ENCODE measurements at places on chromosomes 4 and X.

GRCh38 chrX:42686296-42686695, 91.7 kb downstream of the PPP1R2C start:
- no peak for DNase-seq

- no peak for DNase-seq
Observed at GRCh38 chr4:187179086-187180058, 455.7 kb upstream of the FAT1 start.

DNA sequence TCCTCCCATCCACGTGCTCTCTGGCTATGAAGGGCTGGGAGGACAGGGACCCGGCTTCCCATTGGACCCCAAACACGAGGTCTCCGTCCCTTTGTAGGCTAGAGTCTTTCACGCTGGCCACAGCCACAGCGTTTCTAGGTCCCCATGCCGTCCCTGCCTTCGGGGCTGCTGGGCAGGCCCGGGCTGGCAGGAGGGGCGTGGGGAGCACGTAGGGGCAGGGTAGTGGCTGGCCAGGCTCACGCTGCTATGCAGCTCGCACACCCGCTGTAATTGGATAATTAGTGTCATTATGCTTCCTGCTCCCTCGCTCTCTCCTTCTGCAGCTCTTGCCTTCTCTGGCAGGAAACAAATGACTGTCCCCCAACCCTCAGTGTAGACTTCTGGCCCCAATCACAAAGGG, 9.8 kb downstream of the ATP2B3 start:
- no peak for DNase-seq

DNA sequence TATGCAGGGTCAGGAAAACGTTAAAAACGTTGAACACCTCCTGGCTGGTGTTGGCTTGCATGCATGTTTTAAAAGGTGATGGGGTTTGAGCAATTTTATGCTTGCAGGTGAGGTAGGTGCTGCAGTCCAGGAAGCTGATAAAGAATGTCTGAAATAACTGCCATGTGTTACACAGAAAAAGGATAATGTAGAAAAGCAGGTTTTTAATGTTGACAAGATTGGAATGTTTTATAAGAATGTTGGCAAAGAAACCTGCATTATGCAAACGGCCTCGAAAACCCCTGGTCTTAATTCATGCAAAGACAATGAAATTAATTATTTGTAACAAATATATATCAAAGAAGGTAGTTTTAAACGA, 723.7 kb upstream of the AGA start:
- no peak for DNase-seq

DNA sequence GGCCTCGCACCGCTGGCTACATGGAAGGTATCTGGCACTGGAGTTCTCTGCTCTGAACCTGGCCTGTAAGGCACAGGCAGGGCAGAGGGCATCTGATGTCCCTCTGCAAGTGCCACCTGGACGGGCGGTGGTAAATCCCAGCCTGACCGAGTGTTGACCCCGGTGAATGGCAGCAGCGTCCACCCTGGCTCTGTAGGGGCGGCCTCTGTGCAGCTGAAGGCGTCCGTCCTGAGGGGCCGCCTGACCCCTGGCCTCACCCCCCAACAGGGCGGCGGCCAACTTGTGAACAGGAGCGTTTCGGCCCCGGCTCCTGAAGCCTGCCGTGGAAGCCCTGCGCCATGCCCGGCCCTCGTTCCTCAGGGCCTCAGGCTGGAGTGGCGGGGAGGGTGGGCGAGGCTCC, 51.4 kb downstream of the CPZ start:
- DNase-seq, result no peak

DNA sequence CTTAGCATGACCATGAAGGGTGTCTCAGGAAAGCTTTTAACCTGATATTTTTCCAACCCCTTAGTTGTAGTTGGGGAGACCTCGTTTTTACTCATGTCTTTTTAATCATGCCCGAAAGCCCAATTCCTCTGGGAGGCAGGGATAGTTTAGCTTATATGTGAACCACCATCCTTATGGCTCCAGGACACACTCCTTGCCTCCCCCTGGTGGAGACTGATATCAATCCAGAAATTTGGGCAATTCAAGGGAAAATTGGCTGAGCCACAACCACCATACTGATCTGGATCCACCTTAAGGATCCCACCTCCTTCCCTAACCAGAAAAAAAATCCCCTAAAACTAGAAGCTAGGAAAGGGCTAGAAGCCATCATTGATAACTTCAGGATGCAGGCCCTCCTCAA, 13.4 kb upstream of the COL25A1 start:
- DNase-seq, result no peak

GRCh38 chrX:9627922-9628321, 137.7 kb downstream of the GPR143 start:
- DNase-seq, result no peak

- DNase-seq, result no peak
Observed at GRCh38 chrX:136896121-136896914, 15.8 kb upstream of the RBMX start.

GRCh38 chrX:19836337-19836736, 51.1 kb downstream of the SH3KBP1 start:
- DNase-seq, result no peak

GRCh38 chr4:112143781-112144180, 1.5 kb upstream of the FAM241A start:
- no peak for DNase-seq

DNA sequence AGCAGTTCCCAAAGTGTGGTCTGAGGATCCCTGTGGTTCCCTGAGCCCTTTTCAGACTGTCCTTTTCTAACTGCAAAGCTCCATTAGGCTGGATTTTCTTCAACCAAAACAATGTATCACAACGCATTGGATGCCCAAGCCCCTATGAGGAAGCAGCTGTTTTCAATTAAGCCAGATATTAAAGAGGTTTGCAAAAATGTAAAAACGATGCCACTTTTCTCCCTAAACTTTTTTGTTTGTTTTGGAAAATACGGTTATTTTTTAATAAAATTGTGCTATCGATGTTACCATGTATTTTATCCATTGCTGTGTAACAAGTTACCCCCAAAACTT, 170.4 kb upstream of the BCOR start:
- no peak for DNase-seq

DNA sequence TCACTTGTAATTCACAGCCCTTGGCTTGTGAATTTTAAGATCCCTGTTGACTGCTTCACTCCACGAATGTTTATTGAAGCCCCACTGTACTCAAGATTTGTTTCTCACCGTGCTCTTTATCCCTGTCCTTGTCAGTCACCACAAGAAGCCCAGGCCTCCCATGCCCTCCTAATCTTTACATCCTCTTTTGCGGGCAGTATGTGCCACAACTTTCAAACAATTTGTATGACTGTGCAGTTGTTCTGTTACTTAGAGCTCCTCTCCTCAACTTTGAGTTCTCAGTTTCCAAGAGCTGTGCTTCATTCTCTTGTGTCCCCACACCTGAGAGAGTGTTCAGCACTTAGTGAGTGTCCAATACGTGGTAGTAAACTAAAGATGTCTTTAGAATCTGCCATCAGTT, 467.7 kb downstream of the NKX6-1 start:
- no peak for DNase-seq

DNA sequence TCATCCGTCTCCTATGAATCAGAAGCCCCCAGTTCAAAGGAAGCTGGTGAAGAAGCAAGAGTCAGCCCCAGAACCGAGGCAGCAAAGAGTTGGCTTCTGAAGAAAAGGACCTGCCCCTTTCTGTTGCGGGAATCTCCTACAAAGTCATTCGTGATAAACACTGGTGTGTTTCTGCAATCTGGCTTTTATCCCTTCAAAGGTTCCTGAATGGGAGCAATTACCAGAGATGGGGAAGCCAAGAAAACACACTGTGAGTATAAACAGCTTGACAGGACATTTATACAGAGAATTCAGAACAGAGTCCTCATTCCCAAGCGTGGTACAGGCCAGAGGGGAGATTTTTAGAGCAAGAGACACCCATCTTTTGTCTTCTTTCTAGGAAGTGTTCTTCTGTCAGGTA, 226.8 kb upstream of the LNX1 start:
- no peak for DNase-seq

GRCh38 chr4:53804719-53805118, 213.4 kb upstream of the LNX1 start:
- DNase-seq, result no peak

GRCh38 chr4:5152521-5152920, 101.2 kb downstream of the STK32B start:
- no peak for DNase-seq

- no peak for DNase-seq
Observed at GRCh38 chrX:39450234-39450977, 647.4 kb downstream of the BCOR start.

DNA sequence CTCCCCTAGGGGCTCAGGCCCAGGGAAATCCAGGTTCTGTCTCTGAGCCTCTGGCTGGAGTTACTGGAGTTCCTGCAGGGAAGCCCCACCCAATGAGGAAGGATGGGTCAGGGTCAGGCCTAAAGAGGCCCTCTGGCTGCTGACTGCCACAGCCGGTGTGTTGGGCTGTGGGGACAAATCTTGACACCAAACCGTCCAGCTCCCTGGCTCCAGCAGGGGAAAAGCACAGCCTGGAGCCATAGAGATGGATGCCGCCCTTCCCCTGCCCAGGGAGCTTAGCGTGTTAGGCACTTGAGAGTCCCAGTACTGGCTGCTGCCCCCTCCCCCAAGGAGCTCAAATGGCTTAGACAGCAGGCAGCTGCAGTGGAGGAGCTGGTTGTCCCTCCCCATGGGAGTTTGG, 321.3 kb upstream of the LCORL start:
- DNase-seq, result no peak

DNA sequence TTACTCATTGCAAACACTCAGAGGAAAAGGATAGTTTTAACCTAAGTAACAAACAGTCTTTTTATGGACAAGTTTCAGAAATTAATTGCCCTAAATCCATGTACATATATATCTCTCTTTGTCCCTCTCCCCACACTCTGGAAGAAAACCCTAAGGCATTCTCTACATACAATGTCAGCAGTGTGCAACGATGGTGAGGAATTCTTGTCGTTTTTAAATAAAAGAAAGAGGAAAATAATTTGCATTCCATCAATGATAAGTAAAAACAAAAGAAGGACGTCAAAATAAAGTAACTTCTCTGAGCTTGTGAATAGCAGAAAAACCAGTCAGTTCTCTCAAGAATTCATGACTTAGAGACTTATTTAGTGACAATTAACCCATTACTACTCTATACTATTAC, 550.5 kb upstream of the DIPK2B start:
- no peak for DNase-seq

DNA sequence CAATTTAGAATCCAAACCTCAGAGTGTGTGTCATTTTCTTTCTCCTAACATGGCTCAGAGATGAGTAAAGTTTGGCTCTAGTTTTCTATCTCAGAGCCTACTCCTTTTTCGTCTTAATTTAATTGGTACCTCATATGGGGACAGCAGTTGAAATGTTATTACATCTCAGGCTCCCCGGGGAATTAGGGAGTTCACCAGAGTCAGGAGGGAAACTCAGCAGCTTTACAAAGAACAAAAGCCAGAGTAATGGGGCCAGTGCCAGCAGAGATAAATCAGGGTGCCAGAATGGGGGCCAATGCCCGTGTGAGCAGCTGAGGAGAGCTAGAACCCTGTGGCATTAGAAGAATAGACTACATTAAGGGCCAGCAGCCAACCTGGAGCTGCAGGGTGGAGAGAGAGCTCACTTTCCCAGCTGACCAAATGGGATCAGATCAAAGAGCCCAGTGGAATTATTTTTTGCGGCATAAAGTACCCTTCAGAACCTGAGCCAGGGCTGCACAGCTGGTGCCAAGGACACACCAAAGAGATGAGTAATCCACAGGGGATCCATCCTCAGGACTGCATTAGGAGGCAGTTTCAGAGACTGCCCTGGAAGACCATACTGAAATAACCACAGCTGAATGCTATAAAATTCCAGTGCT, 207.1 kb upstream of the DKK2 start:
- no peak for DNase-seq

DNA sequence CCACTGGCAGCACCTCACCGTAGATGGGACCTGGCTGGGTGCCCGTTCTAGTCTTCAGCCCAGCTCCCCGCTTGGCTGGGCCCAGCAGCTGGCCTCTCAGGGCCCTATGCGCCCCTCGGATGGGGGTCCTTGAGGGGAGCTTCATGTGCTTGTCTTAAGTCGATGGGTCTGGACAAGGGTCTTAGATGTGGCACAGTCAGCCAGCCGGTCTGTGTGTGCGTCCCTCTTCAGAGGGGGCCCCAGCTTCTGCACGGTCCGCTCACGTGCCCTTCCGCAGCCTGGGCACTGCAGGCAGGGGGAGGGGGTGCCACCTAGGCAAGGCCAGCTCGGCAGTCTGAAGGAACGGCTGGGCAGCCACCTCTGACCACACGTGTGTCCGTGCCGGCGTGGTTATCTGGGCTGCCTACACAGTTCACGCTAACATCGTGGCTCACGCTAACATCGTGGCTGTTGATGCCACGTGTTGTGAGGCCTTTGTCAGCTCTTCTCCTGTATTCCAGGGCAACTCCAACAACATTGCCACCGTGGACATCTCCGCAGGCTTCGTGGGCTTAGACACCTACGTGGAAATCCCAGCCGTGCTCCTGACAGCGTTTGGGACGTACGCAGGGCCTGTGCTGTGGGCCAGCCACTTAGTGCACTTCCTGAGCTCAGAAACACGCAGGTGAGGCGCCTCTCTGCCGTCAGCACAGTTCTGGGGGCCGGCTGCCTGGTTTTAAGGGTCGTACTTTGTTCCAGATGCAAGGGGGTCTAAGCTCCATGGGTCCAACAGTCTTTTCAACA, 34.5 kb downstream of the PIGG start:
- no peak for DNase-seq

- no peak for DNase-seq
Observed at GRCh38 chr4:177229331-177229730, 80.3 kb upstream of the NEIL3 start.

DNA sequence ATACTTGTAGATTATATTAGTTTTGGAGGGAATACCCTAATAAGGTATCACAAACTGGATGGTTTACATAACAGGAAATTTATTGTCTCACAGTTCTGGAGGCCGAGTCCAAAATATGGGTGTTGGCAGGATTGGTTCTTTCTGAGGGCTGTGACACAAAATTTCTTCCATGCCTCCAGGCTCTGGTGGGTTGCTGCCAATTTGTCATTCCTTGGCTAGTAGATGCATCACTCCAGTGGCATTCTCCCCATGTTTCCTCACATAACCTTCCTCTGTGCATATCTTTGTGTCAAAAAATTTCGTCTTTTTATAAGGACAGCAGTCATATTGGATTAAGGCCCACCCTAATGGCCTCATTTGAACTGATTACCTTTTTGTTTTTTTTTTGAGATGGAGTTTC, 49.3 kb downstream of the APELA start:
- DNase-seq, result no peak

- no peak for DNase-seq
Observed at GRCh38 chr4:179662522-179662921, 2220.3 kb upstream of the AGA start.

DNA sequence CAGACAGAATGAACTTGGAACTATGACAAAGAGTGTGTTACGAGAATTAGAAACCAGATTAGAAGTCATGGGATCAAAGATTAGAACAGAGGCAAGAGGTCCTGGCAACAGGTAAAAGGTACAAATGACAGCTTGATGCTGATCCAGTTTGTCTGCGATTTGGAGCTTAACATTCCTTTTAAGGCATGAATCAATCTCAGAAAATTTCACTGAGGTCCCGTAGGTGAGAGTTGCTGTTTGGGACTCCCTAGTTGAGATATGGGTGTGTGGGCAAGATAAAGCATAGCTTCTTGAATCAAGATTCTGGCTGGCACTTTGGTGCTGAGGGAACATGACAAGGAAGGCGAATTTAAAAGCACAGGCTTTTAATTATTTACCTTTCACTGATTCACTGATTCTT, 62.6 kb upstream of the ACSL4 start:
- DNase-seq, result no peak

- DNase-seq, result no peak
Observed at GRCh38 chr4:182391111-182391684, 148.0 kb downstream of the TENM3 start.

Data from stimulated activated CD8-positive, alpha-beta memory T cell treated with anti-CD3 and anti-CD28 coated beads, Interleukin-4, amount 100 ng/mL, for 4 hours (primary cell).